ENCODE measurements at places on chromosomes 2 and 18. TPM values are rescaled to one million over a fixed set of nuclear protein-coding genes. Genes with fewer than 3 reads are reported as not detected.

TGFA gene
- total RNA-seq: 1.0 TPM

UPP2 gene
- not detected for total RNA-seq

GALNT14 gene
- 8.9 TPM for total RNA-seq

CHRND gene
- 0.19 TPM for total RNA-seq

GKN1 gene
- total RNA-seq: 0.94 TPM

ARHGAP15 gene
- 9.4 TPM for total RNA-seq

EML6 gene
- total RNA-seq: 17.6 TPM

CDK15 gene
- total RNA-seq: 0.07 TPM

DNA sequence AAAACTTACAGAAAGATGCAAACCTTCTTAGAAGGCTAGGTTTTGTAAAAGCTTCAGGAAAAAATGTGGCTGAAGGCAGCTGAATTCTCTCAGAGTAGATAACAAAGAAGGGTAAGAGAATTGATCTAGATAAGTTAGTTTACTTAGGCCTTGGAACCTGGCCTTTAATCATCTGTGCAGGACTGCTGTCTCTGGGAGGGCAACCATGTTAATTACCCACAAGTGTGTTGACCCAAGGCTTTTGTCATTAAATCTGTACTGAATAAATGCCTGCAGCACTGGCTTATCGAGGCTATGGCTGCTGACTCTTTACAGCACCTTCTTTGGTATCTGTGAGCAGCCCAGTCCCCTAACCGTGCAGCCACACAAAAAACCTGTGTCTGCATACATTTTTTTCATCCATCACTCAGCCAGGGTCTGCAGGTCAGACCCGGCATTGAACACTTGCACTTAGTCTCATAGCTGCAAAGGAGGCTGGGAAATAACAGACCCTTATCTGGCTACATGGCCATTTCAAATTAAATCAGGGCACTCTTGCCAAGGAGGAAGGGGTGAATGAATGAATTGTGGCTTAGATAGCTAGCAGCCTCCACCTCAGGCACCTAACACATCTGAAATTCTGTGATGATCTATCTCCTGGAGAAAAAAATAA is 120.2 kb upstream of the MSH2 start:
- no peaks in the 10 kb centered on the region for H3K4me1 ChIP-seq
- H3K27ac ChIP-seq: no peak overlapping the region
- no peaks in the 10 kb centered on the region for H3K36me3 ChIP-seq
- DNase-seq: no peak

- no peaks in the 10 kb centered on the region for H3K36me3 ChIP-seq
- H3K4me1 ChIP-seq: no peaks in the 10 kb centered on the region
These were observed 43.0 kb downstream of the WDSUB1 start for GRCh38 chr2:159243529-159243928.

DNA sequence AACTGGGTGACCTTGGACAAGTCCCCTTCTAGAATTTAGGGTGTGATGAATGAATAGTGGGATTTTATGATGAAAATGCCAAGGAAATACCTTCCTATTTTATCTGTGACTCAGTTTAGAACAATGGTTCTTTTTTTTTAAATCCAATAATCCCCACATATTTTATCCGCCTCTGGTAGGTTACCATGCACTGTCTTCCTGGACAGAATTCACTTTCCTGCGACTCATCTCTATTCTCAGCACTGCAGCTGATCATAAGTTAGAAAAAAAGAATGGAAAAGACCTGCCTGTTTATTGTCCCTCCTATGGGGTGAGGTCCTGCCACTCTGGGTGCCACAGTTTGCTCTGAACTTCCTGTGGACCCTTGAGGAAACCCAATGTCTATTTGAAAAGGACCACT is 73.1 kb downstream of the IRS1 start:
- no peaks in the 10 kb centered on the region for H3K4me1 ChIP-seq
- H3K4me3 ChIP-seq: no peak overlapping the region
- DNase-seq: no peak
- H3K36me3 ChIP-seq: no peaks in the 10 kb centered on the region
- H3K27me3 ChIP-seq: no peaks in the 10 kb centered on the region
- no peak overlapping the region for H3K27ac ChIP-seq

DNA sequence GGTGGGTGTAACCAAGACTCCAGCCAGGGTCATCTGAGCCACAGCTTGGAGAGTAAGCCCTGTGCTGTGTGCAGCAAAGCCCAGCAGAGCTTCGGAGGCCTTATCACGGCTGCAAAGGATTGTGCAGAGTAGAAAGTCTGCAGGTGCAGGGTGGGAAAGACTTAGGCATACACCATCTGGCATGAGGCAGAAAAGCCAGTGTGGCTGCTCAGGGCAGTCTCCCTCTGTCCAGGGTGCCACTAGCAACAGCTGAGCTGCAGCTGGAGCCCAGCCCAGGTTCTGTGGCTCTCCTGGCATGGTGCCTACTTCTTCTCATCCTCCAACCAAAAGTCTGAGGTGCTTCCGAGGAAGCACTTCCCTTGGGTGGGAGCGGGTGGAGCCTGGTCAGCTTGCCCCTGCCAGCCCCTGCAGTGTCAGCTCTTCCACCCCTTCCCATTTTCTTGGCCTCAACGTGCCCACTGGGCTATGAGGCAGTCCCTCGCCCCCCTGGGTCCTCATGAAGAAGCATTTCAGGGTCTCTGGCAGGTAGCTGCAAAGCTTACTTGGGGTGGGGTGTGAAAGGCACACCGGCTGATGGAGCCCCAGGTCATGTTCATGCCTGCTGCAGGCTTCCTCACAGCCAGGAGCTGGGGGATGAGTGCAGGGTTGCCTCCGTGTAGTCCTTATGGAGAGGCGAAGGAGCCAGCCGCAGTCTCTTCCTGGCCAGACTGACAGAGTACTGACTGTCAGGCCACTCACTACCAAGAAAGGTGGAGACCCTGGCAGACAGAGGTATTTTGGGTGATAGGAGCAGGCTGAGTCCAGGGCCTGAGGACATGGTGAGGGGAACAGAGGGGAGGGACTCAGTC is 4.8 kb downstream of the AMER3 start:
- H3K4me3 ChIP-seq: no peak overlapping the region
- peaks cover 24% of the 10 kb centered on the region for H3K27me3 ChIP-seq
- H3K36me3 ChIP-seq: no peaks in the 10 kb centered on the region
- no peak for DNase-seq
- H3K27ac ChIP-seq: no peak overlapping the region

- H3K27ac ChIP-seq: no peak overlapping the region
- H3K4me1 ChIP-seq: no peaks in the 10 kb centered on the region
- H3K36me3 ChIP-seq: no peaks in the 10 kb centered on the region
- no peaks in the 10 kb centered on the region for H3K27me3 ChIP-seq
These were observed 125.8 kb downstream of the OSBPL6 start for GRCh38 chr2:178320011-178320585.

GRCh38 chr18:49082714-49083688 is 132.2 kb upstream of the SMAD7 start:
- no peak overlapping the region for H3K4me3 ChIP-seq
- H3K27me3 ChIP-seq: no peaks in the 10 kb centered on the region
- DNase-seq: no peak
- no peaks in the 10 kb centered on the region for H3K36me3 ChIP-seq
- H3K27ac ChIP-seq: no peak overlapping the region
- no peaks in the 10 kb centered on the region for H3K4me1 ChIP-seq

GRCh38 chr18:3623769-3624545 is 174.0 kb downstream of the TGIF1 start:
- peak; percentile 91 for DNase-seq
- H3K36me3 ChIP-seq: no peaks in the 10 kb centered on the region
- no peaks in the 10 kb centered on the region for H3K27me3 ChIP-seq
- peaks cover 9% of the 10 kb centered on the region for H3K4me1 ChIP-seq

DNA sequence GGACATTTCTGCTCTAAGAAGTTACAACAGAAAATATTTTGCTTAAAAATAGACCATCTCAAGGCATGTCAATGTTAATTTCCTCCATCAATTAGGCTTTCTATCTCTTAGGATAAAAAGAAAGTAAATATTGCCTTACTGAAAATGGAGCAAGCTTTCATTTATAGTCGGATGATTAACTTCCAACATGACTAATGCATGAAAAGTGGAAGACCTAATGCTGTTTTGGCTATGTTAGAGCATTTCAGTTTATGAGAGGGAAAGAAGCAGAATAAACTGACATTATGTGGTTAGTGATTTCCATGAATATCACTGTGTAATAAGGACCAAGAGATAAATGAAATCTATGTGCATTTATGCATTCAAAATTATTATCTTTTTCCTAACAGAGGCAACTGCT is 475.2 kb upstream of the UBE2E3 start:
- no peaks in the 10 kb centered on the region for H3K4me1 ChIP-seq
- no peak for DNase-seq
- H3K27me3 ChIP-seq: no peaks in the 10 kb centered on the region

DNA sequence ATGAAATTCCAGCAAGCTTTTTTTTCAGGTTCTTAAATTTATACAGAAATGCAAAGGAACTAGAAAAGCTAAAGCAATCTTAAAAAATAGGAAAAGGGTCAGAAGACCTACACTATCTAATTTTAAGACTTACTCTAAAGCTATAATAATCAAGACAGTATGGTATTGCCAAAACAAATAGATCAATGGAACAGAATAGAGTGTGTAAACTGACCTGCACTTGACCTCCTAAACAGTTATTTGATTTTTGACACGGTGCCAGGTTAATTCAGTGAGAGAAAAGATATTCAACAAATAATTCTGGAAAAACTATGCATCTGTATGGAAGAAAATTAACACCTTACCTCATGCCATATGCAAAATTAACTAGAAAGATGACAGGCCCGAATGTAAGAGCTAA is 73.6 kb downstream of the OLA1 start:
- H3K27me3 ChIP-seq: no peaks in the 10 kb centered on the region
- no peaks in the 10 kb centered on the region for H3K36me3 ChIP-seq

GRCh38 chr2:203396667-203397066 is 68.5 kb downstream of the ABI2 start:
- H3K36me3 ChIP-seq: no peaks in the 10 kb centered on the region
- no peak overlapping the region for H3K27ac ChIP-seq
- H3K4me3 ChIP-seq: no peak overlapping the region
- no peaks in the 10 kb centered on the region for H3K27me3 ChIP-seq
- H3K4me1 ChIP-seq: no peaks in the 10 kb centered on the region

DNA sequence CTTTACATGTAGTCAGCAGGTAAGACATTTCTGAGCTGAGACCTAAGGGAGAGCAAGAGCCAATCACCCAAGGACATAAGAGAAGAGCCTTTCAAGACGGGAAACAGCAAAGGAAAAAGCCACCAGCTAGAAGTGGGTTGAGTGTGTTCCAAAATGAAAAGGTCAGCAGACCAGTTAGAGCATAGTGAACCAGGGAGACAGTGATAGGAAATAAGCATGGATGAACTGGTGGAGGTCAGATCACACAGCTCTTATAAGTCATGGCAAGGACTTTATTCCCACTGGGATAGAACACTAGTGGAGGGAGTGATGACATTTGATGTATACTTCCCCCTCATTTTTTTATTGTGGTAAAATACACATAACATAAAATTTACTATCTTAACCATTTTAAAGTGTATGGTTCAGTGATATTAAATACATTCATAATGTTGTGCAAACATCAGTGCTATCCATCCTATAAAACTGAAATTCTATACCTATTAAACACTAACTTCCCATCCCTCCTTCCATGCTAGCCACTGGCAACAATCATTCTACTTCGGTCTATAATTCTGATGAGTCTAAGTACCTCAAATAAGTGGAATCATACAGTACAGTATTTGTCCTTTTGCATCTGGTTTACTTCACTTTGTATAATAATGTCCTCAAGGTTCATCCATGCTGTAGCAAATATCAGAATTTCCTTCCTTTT is 155.8 kb upstream of the WDSUB1 start:
- no peak overlapping the region for H3K4me3 ChIP-seq
- H3K36me3 ChIP-seq: no peaks in the 10 kb centered on the region
- no peak for DNase-seq
- no peaks in the 10 kb centered on the region for H3K27me3 ChIP-seq
- H3K27ac ChIP-seq: no peak overlapping the region

- H3K36me3 ChIP-seq: no peaks in the 10 kb centered on the region
- no peak overlapping the region for H3K4me3 ChIP-seq
- no peaks in the 10 kb centered on the region for H3K27me3 ChIP-seq
- peaks cover 9% of the 10 kb centered on the region for H3K4me1 ChIP-seq
These were observed 19.1 kb downstream of the CAPG start for GRCh38 chr2:85390941-85391669.

DNA sequence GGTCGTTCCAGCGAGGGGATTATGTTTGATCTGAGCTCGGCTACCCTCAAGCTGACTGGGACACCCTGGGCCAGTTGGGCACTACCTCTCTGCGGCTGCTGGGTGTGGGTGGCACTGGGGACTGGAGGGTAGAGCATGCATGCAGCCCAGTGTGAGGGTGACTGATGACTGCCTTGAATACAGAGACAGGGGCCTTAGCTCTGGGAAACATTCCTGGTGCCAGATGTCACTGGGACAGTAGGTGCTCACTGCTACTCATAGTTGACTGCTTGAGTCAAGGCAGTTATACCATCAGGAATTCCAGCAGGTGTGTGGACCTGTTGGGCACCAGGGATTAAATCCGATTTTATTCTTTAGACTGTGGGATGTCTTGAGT is 33.6 kb upstream of the ATP6V1B1 start:
- peaks cover 60% of the 10 kb centered on the region for H3K27me3 ChIP-seq
- H3K4me1 ChIP-seq: peaks cover 6% of the 10 kb centered on the region
- no peak for DNase-seq
- H3K36me3 ChIP-seq: no peaks in the 10 kb centered on the region

DNA sequence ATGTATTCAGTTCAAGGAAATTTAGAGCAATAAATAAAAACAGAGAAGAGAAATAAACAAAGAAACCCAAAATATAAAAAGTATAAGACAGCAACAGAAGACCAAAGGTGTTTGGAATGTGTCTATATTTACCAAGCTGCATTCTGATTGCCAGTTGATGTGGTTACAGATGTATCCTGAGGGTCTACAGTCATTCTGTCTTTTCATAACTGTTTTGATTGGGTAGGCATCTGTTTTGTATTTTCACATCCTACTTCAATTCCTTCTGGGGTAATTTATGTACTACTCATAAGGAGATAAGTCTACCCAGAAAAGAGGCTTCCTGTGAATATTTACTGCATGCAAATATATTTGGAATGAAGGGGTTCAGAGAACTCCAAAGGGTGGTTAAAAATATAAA is 596.8 kb upstream of the GCFC2 start:
- H3K27ac ChIP-seq: no peak overlapping the region
- H3K4me3 ChIP-seq: no peak overlapping the region
- DNase-seq: no peak
- H3K36me3 ChIP-seq: no peaks in the 10 kb centered on the region
- no peaks in the 10 kb centered on the region for H3K4me1 ChIP-seq

Measured in adrenal gland (tissue), 19 donors.